Type B pancreatic cell (in vitro differentiated cells): ENCODE measurements at places on chromosomes 4 and X. TPM values are rescaled to one million over a fixed set of nuclear protein-coding genes. Genes with fewer than 3 reads are reported as not detected.

Gene RADX
- 5.3 and 7.2 TPM in 2 replicates for total RNA-seq

GRCh38 chr4:63632858-63633257 lies 776.4 kb downstream of the TECRL start:
- no peak for DNase-seq

Gene NDUFC1
- total RNA-seq: 47.2 and 56.1 TPM in 2 replicates

DNA sequence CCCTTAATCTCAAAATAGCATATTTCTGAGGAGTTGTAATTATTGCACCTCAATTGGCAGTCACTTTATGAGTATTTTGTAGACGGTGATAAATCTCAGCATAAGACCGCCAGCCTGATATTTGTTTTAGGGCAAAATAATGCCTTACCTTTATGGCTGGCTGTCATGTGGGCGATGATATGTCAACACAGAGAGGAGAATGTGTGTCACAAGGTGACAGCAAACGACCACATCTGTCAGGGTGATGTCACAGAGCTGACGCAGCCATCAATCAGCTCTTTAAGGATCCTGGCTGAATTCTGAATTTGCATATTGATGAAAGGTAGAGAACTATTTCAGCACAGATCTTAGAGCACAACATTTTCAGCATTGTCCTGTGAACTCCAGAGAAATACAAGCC lies 209.7 kb downstream of the CEP135 start:
- no peak for DNase-seq

DNA sequence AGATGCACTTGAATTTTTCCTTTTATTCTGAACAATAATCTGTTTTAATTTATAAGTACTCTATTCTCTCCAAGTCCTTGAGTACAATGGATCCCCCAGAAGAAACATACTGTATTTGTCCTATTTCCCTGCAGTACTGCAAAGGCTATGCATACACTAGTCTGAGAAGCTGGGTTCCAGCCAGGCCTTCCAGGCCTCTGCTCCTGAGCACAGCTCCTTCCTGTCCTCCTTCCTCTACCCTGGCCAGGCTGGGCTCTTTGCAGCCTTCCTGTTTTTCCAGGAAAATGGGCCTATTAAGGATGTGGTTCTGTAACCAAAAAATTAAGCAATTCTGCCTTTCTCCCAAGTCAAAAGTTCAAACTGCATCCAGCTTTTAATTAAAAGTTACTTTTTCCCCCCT lies 68.0 kb upstream of the STIM2 start:
- DNase-seq: no peak

GRCh38 chr4:23888421-23889319 lies 1.2 kb downstream of the PPARGC1A start:
- DNase-seq: no peak

DNA sequence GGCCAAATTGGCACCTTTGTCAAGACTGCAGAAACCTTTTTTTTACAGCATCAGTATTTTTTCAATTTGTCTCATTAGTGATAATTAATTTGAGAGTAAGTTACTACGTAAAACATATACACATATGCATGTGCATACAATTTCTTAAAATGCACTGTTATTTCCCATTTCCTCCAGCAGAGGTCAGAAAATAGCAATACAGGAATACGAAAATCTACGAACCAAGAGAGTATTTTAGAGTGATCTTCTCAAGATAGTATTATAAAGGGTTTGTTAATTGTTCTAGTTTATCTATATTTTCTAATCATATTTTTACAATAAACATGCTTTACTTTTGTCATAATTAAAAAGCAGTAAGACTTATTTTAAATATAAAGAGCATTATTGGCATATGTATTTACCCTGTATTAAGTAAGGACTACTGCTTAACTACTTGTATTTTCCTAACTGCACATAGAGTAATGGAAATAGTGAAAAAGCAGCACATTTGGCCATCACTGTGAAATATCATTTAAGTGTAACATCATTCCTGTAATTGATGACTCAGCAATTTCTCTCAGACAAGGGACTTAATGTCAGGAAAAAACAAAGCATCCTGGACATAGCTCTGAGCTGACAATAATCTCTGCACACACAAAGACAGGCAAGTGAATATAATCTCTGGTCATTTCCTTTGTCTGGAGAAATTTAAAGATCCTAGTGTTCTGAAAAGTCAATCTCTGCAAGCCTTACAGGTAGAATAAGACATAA lies 45.6 kb downstream of the MAOB start:
- DNase-seq: no peak

- no peak for DNase-seq
Observed at GRCh38 chr4:45629717-45630116, 494.1 kb downstream of the GABRG1 start.

Gene SLC35A2
- total RNA-seq: 33.3 and 79.0 TPM in 2 replicates

- DNase-seq: no peak
Observed at GRCh38 chr4:146959692-146960091, 14.0 kb upstream of the TTC29 start.

- DNase-seq: no peak
Observed at GRCh38 chrX:153608806-153609205, 9.9 kb upstream of the CCNQ start.

DNA sequence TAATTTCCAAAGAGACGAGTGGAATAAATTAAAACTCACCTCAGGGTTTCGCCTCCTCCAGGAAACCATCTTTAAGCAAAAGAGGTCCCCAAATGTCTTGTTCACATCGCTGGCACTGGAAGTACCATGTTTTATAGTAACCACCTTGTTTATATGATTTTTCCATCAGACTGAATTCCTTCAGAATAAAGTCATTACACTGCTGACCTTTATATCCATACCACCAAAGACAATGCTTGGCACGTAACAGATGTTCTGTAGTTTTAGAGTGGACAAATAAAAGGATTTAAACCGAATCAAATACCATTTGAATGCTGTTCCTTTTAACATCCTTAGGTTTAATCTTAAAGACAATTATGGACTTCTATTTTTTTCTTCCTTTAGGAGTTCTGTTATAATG lies 4.7 kb downstream of the NUDT6 start:
- DNase-seq: no peak

Gene LRRC66
- 1.1 and 3.3 TPM in 2 replicates for total RNA-seq

DNA sequence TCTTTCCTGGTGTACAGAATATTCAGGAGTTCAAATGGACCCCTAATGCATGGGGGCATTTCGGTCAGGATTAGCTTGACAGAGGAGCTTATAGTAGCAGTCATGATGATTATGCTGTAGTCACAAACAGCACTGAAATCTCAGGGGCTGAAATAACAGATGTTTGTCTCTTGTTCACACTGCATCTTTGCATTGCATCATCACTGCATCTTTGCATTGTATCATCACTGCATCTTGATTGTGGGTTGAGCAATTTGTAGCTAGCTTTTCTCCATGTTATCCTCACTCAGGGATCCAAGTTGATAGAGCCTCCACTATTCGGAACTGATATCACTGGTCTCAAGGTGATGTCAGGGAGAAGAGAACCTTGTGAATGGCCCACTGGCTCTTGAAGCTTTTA lies 160.9 kb downstream of the GATB start:
- no peak for DNase-seq

Gene KLF8
- total RNA-seq: 11.7 and 30.7 TPM in 2 replicates

GRCh38 chrX:20374450-20374849 lies 107.7 kb upstream of the RPS6KA3 start:
- DNase-seq: no peak

Gene LIMCH1
- total RNA-seq: 35.7 and 67.9 TPM in 2 replicates

DNA sequence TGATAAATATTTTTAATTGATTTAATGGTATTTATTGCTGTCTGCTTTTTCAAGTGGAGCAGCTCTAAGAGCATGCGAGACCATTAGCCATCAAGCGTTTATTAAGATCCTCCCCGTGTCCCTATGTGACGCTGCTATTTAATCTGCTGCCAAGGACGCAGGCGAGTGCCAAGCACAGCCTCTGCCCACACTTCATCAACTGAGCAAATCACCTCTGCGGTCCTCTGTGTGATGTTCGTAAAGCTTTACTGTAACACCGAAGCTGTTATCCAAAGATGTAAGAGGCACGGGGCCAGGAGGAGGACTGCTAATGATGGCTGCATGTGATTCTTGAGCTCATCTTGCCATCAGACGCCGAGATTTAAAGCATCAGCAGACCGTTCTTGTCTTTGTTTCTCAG lies 79.5 kb downstream of the STOX2 start:
- no peak for DNase-seq

- DNase-seq: no peak
Observed at GRCh38 chr4:67918428-67918827, 34.6 kb upstream of the TMPRSS11D start.

GRCh38 chr4:6124386-6125102 lies 75.8 kb downstream of the JAKMIP1 start:
- no peak for DNase-seq

Gene IBSP
- not detected in 2 replicates for total RNA-seq

GRCh38 chr4:1825326-1825725 lies 30.6 kb downstream of the LETM1 start:
- no peak for DNase-seq

DNA sequence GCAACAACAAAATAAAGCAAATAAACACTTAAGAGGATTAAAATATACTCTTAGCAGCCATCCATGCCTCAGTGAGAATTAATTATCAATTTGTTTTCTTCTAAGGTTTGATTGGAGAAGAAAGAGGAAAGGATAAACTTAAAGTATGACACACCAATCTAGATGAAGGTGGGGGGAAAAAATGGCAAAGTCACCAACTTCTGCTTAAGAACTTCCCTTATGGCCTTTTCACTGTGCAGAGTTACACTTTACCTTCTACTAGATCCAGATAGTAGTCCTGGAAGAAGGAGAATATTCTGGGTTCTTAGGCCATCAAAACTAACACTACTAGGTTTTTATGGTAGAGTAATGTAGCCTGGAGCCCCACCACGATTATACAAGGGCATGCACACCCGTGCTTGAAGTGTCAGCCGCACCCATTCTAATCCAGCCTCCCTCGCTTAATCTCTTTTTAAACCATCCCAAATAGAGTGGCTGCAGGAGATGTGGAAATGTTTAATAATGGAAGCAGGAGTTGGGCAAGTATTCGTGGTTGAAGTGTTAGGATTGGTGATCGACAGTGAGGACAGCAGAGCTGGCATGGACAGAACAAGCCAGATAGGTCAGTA lies 14.1 kb downstream of the ENPEP start:
- no peak for DNase-seq

DNA sequence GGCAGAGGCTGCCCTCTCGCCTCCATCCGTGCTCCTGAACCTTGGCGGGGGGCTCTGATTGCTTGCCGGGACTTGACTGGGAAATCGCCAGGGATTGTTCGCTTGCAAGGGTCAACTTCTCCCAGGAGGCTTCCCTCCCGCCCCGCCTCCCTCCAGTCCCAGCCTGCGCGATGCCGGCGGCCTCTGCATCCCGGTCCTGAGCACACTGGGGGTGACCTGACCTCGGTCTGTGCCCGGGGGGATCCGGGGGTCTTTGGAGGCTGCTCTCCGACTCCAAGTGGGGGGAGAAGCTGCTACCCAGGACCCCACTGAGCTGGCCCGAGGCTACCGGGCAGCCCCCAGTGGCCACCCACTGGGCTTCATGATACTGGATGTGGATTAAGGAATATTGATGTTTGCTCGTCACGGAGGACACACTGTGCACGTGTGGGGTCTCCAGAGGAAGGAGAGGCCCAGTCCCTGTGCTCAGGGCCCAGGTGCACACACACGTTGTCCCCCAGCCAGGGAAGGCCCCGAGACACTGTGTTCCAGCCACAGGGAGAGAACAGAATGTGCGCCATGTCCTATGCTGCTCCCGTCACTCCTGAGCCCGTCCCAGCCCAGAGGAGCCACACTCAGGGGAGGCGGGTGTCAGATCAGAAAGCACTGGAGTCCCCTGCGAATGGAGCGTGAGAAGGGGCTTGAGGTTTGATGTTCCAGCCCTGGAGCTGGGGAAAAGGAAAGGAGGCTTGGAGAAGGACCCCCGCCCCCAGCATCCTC lies 55.9 kb upstream of the NKX1-1 start:
- peak; percentile 67 for DNase-seq

DNA sequence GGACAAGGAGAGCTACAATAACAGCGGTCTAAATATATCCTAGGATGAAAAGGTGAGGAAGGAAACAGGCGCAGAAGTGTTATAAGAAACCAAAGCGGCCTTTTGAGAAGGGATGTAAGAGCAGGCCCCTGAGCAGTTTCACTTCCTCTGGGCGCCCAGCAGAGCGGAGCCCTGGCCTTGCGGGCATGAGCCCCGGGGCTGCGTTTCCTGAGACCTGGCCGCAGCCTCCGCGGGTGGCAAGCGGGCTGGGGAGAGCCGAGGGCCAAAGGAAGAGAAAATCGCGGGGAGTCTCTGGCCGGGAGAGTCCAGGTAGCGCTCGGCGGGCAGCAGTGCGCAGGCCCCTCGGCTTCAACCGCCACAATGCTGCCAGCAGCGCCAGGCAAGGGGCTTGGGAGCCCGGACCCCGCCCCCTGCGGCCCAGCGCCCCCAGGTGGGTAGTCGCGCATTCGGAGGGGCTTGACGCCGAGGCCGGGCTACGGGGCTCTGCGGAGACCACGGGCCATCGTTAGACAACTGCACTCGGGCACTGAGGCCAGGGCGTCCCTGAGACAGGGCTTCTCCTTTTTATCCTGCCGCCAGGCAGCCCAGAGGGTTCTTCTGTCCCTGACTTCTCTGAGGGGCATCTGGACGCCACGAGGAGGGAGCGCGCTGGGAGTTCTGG lies at the start of gene BANK1:
TSS of gene BANK1 (plus strand) at position 210 of the 661 bp plus-strand sequence. CDS start at position 361, 151 bp downstream.
- DNase-seq: peak; percentile 72

DNA sequence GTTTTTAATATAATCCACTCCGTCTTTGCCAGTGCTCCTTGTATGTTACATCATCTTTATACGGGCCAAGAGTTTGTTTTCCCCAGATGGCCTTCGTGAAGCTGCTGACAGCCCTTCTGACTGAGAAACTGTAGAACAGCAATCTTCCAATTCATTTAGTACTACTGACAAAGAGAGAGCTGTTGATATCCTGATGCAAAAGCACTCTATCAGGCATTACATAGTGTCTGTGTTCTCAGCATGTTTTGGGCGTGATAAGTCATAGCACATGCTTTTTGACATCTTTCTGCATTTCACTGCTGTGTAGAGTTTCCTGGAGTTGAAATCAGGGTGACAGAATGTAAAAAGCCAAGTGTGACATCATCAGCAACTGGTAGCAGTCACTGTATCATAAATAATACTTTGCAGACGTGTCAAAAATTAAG lies 746.3 kb upstream of the FAM241A start:
- DNase-seq: no peak

DNA sequence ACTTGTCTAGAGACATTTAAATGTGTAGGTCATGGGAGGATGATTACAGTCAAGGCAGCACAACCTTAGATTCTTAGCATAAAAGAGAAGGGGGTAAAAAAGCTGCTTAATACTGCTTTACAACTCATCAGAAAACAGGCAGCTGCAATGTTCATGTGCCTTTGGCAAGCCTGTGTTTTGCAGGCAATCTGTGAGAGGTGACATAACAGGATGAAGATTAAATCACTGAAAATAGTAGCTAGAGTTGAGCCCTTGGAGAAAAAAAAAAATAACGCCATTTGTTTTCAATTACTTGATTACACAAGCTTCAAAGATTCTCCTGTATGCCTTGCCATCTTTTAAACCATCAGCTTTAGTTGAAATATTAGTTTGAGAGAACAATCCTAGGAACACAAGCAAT lies 847.6 kb upstream of the LCORL start:
- no peak for DNase-seq

- DNase-seq: no peak
Observed at GRCh38 chrX:78124307-78124706, 15.1 kb downstream of the TAF9B start.
